ENCODE measurements at places on chromosomes 16 and 17. TPM values are rescaled to one million over a fixed set of nuclear protein-coding genes. Genes with fewer than 3 reads are reported as not detected.

The GAST gene
- not detected for total RNA-seq

The CA10 gene
- total RNA-seq = not detected

The HNF1B gene
- total RNA-seq = 1.9 TPM

The ITGB3 gene
- total RNA-seq = 0.31 TPM

The THUMPD1 gene
- 69.1 TPM for total RNA-seq

Measured in HepG2 (cell line).